Stimulated activated CD4-positive, alpha-beta T cell treated with anti-CD3 and anti-CD28 coated beads, TNF-alpha, amount 100 ng/mL, for 1 hour (primary cell): ENCODE measurements at places on chromosomes 11 and 22.

DNA sequence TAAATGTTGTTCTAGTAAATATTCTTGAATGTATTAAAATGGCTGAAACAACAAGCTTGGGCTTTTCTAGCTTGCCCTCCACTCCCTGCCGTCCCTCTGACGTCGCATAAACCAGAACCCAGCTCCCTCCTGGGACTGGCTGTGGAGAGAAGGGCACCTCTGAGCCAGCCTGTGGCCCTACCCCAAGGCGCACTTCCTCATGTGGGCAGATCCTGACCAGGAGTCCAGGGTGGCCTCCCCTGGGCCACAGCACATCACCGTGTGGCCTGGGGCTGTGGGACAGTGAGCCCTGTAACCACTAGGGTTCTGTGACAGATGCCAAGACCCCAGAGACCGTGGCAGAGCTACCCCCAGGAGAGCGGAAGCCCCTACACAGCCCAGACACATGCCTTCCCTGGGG lies 10.2 kb upstream of the ADORA2A start:
- no peak for DNase-seq

GRCh38 chr11:106983261-106983660 lies 35.0 kb downstream of the GUCY1A2 start:
- DNase-seq = no peak

GRCh38 chr22:40421941-40422340 lies 51.5 kb downstream of the SGSM3 start:
- DNase-seq = no peak

- DNase-seq = no peak
These were observed 79.1 kb downstream of the TBC1D22A start for GRCh38 chr22:46841522-46841921.

GRCh38 chr11:57339328-57339727 lies 1.2 kb downstream of the P2RX3 start:
- no peak for DNase-seq

DNA sequence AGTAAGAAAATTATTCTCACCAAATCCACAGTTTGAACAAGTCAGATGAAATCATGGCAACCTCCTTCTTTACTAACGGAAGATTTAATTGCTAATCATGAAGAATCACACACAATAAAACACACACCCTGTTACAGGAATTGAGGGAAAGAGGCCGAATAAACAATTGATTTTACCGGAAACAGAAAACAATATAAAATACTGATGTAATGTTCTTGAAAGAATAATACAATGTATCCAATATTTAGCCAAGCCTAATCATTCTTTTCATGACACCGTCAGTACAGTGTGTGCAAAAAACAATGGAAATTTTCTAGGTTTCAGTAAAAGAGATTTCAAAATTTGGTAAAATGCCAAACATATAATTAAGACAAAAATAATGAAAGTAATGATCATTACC lies 23.4 kb downstream of the ASRGL1 start:
- no peak for DNase-seq

GRCh38 chr11:116826751-116827431 lies 2.8 kb upstream of the APOC3 start:
- DNase-seq = no peak

DNA sequence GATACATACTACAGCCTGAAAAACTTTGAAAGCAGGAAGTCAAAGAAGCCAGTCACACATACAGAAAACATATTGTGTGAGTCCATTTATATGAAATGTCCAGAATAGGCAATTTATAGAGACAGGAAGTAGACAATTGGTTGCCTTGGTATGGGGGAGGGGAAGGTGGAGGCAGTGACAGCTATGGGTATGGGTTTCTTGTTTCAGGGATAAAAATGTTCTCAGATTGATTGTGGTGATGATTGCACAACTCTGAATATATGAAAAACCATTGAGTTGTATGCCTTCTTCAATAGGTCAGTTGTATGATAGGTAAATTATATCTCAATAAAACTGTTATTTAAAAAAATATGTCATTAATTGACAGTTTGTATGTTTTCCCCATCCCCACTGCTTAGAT lies 137.6 kb downstream of the SNX19 start:
- DNase-seq = no peak

- no peak for DNase-seq
These were observed 548 bp downstream of the PVALB start for GRCh38 chr22:36816339-36816635.

GRCh38 chr11:2310786-2311352 lies 9.1 kb downstream of the TSPAN32 start:
- no peak for DNase-seq

GRCh38 chr11:17280494-17281127 lies 4.1 kb downstream of the NUCB2 start:
- no peak for DNase-seq

DNA sequence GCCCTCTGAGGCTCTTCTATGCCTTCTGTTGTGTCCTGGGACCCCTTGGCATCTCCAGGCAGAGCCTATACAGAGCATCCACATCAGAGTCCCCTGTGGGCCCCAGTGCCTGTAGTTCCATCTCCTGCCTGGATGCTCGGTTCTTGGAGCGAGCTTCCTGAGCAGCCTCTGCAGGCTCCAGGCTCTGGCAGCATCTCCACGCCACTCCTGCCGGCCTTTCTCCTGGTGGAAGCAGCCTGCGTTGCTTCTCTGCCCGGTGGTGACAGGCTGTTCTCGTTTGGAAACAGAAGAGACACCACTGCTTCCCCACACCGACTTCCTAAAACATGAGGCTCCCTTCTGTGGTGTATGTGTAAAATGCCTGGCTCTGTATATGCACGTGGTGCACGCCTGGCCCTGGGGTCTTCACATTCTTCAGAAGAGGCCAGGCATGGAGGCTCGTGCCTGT lies 52.8 kb downstream of the BCR start:
- no peak for DNase-seq

DNA sequence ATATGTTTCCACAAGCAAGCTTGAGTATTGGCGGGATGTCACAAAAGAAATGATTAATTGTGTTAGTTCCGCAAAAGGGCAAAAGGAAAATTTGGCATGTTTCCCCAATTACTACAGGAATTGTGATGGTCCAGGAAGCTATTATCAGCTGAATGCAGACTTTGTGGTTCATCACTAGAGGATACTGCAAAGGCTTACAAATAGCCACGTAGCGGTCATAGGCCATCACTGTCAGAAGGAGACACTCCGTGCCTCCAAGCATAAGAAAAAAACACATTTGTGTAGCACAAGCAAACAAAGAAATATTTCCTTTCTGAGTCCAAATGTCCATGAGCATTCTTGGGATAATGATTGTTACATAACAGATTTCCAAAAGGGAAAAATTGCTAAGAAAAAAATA lies 1.8 kb downstream of the OR10AG1 start:
- DNase-seq = no peak

DNA sequence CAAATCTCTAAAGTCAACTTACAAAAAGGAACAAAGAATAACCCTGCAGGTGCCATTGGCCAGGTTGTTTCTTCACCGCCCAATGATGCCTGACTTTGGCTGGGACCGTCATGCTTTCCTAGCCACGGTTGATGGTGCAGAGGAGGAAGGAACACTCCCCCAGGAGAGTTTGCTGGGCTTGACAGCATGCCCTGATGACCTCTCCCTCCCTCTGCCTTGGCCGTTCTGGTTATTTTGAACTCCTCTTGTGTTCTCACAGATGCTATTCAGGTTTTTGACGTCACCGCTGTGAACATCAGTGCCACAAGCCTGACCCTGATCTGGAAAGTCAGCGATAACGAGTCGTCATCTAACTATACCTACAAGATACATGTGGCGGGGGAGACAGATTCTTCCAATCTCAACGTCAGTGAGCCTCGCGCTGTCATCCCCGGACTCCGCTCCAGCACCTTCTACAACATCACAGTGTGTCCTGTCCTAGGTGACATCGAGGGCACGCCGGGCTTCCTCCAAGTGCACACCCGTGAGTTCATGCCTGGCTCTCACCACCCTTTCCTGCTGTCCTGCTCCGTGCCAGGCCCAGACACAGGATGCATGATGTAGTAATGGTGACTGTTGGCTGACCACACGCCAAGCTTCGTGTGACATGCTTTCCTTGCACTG lies 89.0 kb upstream of the OR4B1 start:
- no peak for DNase-seq

DNA sequence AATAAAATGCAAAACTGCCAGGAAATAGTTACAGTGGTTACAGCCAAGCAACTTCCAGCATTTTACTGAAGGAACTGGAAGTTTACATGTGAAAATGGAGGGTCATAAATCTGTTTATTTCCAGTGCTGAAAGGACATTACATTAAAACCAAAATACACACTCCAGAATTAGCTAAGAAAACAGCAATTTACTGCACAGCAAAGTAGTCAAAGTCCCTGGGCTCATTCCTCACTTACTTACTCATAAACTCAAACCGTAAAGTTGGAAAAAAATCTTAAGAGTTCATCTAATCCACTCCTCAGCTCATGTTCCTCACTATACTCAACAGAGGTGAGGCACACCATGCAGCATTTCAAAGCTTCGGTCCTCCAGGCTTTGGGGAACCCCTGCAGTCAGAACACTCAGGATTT lies 17.4 kb downstream of the CTSC start:
- DNase-seq = no peak

- no peak for DNase-seq
These were observed 2.1 kb downstream of the TNNI2 start for GRCh38 chr11:1840780-1841480.
